ENCODE measurements at places on chromosomes 5 and 9.
A peak's percentile ranks its signal among the peaks of the same experiment; 100 is the strongest.

- peak; percentile 72 for DNase-seq
These were observed 32.7 kb downstream of the ANXA2R start for GRCh38 chr5:43007246-43007910.

GRCh38 chr5:125558466-125558865 is 812.0 kb upstream of the ZNF608 start:
- DNase-seq = no peak

- peak; percentile 72 for DNase-seq
These were observed at the start of gene GFPT2 for GRCh38 chr5:180353048-180353979. GFPT2 (minus strand) TSS chr5:180353336; CDS start chr5:180353217, 119 bp downstream.

DNA sequence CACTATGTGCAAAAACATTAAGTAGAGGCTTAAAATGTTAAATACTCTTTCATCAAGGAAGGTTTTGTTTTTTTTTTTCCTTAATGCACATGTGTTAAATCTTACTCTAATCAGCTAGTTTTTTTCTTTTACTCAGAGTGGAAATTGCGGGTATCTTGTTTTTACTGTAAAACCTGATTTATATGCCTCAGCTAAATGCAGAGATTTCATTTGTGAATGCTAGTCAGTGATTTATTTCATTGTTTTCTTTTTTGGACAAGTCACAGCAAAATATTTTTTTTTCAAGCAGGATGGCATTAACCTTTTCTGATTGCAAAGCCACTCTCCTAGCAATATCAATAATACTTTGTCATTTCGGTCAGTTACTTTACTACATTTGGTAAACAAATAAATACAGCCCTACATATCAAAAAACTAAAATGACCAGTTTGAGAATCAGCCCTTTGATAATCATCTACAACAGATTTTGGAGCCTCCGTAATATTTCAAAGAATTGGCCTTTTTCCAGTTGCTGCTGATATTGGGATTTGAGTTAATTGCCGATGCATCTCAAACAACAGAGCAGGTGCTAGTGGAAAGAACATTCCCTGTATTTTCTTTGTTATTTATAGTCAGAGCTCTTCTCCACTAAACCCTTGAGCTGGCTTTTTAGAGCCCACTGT is 579.2 kb upstream of the ZNF608 start:
- DNase-seq = no peak

DNA sequence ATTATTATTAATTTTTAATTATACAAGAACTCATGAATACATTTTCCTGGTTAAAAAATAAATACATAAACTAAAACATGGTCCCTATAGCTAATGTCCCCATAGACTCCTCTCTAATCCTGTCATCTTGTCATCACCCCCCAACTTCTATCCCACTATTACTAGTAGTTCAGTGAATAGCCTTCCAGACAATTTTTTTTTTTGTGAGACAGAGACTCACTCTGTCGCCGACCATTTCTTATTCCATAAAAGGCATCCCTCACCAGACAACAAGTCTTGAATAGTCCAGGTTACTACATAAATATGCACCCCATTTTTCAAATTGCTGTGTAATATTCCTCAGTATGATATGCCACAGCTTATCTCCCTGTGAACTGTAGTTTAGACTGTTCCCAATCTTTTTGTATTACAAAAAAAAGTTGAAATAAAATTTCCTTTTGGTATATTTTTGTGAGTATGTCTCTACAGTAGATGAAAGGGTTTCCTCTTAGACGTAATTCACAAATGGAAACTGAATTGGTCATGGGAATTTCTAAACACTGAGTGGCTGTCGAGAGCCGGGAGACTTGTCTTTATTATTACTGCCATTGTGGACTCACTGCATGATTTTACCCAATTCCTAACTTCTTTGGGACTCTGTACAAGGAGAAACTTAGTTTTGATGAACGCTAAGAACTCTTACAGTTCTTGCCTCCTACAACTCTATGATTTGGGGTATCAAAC is 6.4 kb upstream of the ABLIM3 start:
- no peak for DNase-seq

DNA sequence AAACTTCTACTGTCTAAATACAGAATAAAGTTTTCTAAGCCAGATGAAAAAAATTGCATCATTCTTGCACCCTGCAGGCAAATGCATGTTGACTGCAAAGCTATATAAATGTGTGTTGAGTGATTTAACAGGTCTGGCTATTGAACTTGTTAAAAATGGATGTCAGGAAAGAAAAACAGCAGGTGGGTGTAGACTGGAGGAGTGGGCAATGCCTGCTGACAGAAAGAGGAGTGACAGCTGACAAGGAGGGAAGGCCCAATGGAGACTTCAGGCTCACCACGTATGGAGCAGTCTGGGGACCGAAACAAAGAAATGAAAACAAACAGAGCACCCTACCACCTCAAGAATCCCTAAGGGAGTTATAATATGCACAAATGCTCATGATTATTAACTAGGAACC is 127.8 kb downstream of the GRIA1 start:
- DNase-seq = no peak

GRCh38 chr9:106796771-106797170 is 66.2 kb upstream of the ZNF462 start:
- DNase-seq = no peak

GRCh38 chr5:107248066-107248695 is 422.6 kb downstream of the EFNA5 start:
- peak; percentile 2 for DNase-seq

DNA sequence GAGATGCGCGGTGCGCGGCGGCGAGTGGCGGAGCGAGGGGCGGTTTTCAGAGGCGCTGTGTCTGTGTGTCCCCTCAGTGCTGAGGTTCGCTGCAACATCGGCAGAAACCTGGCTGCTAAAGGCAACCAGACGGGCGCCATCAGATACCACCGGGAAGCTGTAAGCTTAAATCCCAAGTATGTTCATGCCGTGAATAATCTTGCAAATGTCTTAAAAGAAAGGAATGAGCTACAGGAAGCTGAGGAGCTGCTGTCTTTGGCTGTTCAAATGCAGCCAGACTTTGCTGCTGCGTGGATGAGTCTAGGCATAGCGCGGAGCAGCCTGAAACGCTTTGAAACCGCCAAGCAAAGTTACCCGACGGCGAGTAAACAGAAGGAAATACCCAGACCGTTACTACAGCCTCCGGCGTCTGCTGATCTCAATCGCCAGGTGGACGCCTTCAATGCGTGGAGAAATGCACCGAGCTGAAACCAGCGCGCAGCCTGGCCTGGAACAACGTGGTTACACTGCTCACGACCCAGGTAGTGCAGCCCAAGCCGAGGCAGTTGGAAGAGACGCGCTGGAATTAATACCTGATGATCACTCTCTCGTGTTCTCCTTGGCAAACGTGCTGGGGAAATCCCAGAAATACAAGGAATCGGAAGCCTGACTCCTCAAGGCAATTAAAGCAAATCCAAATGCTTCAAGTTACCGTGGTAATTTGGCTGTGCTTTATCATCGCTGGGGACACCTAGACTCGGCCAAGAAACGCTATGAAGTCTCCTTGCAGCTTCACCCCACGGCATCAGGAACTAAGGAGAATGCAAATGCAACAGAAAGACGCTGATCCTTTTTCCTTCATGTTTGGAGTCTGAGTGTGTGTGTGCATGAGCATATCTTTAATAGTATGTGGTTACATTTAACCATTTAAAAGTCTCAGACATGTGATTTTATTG is 15.9 kb downstream of the OR2V1 start:
- DNase-seq = no peak

- DNase-seq = no peak
These were observed 15.1 kb downstream of the GRAMD2B start for GRCh38 chr5:126438267-126438666.

All from stimulated activated CD8-positive, alpha-beta memory T cell treated with anti-CD3 and anti-CD28 coated beads, Interleukin-7, amount 100 ng/mL, for 4 hours (primary cell).